ENCODE measurements at places on chromosomes 12 and 14.

- peak; percentile 58 for DNase-seq
These were observed 2.9 kb upstream of the B3GNT4 start for GRCh38 chr12:122200541-122201175.

GRCh38 chr14:68616221-68616902, 176.5 kb downstream of the ZFP36L1 start:
- DNase-seq: no peak

DNA sequence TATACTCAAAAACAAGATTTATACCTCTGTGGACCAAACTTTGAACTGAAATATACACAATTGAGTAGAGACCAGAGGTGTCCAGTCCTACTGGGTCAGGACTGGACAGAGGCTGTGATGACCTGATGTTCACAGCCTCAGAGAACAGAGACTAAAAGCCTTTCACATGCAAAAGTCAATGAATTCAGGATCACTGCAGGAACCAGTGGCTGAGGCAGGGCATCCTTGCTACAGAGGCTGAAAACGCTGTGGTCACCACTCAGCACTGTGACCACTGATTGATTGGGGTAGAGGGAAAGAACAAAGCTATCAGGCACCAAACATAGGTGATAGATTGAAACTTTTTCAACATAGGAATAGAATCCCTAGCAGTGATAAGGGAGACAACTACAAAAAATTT, 25.1 kb downstream of the GRIP1 start:
- peak; percentile 42 for DNase-seq

DNA sequence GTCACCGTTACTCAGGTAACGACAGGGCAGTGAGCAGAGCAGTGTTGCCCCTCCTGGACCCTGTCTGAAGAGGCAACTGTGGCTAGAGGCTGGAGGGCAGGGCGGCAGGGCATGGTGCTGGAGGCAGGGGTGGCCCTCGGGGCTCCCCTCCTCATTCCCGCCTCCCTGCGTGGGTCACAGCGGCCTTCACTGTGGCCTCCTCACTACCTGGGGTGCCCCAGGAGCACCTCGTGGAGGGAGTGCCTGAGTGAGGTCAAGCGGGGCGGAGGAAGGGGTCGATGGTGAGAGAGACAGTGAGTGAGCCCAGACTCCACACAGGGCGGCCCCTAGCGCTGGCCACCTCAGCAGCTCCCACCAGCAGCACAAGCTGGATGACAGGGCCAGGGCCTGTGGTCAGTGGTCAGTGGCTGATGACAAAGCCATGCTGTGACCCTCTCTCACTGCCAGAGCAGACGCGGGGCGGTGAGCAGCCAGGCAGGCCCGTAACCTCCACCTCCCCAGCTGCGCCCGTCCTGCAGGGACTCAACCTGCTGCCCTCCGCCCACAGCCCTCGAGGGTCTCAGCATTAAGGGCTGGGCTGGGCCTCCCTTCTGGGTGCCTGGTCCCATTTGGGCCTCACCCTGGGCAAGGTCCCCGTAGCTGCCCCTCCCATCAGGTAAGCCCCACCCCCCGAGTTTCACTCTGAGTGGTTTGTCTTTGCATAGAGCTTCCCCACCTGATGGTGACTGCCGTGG, 17.8 kb downstream of the GPR132 start:
- no peak for DNase-seq

DNA sequence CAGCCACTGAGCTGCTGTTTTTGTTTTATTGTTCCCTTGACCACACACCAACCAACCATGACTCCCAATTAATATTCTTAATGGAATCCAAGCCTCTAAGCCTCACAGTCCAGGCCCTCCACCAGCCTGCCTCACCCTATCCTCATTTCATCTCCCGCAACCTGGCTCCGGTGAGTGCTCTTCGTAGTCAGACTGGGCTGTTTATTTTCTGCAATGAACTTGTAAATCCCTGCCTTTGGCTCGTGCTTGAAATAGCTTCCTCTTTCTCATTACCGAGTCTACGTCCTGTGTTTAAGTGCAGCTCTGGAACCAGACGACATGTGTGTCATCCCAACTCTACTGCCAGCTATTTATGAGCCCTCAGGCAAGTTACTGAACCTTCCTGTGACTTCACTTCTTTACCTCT, 12.4 kb upstream of the ETFBKMT start:
- DNase-seq: no peak

DNA sequence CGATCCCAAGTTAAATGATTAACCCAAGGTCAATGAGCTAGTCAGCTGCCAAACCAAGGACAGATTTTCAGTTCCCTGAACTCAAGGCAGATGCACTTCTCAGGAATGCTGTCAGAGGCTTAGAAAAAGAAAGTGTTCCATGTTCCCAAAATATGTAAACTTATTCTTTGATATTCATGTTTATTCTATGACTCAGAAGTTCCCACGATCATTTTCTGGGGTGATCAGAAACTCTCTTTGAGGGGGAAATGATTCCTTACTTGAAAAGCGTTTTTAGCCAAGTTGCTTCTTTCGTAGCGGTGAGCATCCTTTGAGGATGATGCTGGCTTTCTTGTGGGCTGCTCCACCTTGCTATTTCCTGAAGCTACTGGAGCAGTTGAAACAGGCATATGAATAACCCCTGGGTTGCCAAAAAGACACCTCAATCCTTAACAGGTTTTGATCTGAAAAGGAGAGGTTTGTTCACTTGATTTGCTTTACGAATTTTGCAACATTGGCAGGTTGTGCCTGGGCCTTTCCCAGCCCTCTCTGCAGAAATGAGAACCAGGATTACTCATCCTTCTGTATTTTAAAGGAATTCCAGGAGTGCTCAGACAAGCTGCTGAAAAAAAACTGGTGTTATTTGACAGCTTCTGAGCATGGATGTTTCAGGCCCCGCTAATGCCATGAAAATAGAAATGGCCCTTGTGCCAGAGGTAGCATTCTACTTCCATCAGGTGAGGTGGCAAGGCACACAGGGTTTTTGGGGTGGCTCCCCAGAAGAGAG, 121.4 kb upstream of the HIF1A start:
- DNase-seq: no peak

DNA sequence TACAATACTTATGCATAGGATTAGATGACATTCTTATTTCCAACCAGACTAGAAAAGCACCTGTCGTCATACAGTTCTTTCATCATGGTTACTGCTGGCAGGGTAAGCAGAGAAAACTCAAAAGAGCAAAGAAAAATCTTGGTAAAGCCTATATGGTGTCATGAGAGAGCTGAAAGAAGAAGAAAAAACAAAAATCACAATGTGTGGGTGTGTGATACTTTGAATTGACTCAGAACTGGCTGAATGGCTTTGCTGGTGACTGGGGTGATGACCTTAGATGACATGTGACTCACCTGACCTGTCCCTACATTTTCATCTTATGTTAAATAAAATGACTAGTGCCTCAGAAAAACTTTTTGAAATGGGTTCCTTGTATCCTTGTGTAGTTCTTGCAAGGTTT, 278.1 kb upstream of the LMO3 start:
- no peak for DNase-seq

DNA sequence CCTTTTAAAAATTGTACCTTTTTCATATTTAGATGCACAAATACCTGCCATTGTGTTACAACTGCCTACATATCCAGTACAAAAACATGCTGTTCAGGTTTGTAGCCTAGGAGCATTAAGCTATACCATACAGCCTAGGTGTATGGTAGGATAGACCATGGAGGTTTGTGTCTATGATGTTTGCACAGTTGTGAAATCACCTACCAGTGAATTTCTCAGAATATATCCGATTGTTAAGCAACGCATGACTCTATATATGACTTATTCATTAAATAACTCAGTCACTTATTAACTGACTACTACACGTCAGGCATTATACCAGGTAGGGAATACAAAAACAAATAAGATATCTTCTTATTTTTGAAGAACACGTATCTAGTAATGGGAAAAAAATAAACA, 26.2 kb upstream of the ETNK1 start:
- DNase-seq: no peak

- peak; percentile 87 for DNase-seq
These were observed 1.9 kb upstream of the BAZ2A start for GRCh38 chr12:56631790-56632700.

GRCh38 chr12:127209318-127209717, 1057.7 kb upstream of the TMEM132C start:
- no peak for DNase-seq

DNA sequence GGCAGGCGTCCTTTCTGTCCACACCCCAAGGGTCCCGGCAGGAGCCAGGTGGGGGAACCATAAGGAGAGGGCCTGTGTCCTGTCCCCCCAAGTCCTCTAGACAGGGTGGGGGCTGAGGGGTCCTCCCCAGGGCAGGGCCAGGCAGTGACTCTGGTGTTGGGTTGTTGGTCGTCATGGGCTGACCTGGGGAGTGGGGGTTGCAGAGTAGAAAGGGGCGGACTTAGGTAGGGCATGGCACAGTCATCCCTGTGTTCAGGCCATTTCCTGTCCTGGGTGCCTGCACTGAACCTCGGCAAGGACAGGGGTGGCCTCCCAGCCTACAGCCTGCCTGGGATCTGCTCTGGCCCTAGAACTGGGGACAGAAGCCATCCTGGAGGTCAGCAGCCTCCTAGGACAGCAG, 356.2 kb downstream of the TMEM121 start:
- DNase-seq: no peak

DNA sequence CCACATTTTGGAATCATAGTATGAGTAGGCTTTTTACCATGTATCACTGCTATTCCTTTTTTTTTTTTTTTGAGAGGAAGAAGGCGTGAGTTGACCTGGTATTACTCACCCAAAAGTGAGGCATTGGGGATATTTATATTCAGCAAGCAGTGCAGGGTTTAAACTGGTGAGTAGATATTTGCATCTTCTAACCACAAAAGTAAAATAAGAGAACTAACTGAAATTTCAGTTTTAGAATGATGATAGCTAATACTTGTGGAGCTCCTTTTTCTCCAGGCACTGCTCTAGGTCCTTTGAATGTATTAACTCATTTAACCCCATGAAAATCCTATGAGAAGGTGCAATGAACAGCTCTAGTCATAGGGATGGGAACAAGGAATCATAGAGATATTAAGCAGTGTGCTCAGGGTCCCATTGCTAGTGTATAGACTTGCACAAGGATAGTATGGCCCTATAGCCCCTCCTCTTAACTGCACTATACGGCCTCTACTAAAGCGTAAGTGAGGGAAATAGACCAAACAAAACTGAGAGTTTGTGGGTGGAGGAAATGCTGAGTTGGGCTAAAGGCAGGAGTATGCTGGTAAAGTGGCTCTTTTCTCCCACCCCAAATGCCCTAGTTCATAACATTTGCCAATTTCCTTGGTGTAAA, 104.3 kb upstream of the MAX start:
- DNase-seq: no peak

- no peak for DNase-seq
These were observed 33.0 kb downstream of the CDKL1 start for GRCh38 chr14:50363714-50364111.

GRCh38 chr14:104937161-104937560, 12.5 kb downstream of the PLD4 start:
- no peak for DNase-seq

GRCh38 chr12:5984873-5985272, 39.8 kb upstream of the ANO2 start:
- DNase-seq: no peak

DNA sequence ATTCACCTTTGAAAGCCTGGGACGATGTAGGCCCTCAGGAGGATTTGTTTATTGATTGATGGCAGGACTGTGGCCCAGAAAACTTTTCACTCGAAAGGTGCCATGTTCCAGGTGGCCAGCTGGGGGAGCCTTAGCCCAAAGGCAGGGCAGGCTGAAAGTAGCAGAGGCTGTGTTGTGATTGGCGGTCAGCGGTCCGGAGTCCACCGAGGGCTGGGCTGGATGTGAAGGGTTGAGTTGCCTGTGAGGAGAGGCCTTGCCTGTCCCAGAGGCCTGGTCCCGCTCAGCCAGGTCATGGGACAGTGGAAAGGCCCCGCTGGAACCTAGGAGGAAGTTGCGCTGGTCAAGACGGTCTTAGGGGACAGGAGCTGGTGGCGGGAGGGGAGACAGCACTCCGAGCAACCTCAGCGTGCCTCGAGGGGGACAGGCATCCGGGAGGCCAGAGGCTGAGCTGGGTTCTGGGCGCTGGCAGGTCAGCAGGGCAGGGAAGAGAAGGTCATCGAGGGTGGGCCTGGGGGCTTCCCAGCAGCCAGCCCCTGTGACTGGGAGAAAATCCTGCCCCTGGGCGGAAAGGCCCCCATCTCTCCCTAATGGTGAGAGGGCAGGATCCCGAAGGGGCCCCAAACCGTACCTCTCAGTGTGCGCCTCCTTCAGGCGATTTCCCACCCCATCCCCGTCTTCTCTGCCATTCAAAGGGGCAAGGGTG, 26.3 kb downstream of the CMA1 start:
- DNase-seq: peak; percentile 98

GRCh38 chr14:91830777-91831176, 36.6 kb downstream of the TC2N start:
- DNase-seq: peak; percentile 36

DNA sequence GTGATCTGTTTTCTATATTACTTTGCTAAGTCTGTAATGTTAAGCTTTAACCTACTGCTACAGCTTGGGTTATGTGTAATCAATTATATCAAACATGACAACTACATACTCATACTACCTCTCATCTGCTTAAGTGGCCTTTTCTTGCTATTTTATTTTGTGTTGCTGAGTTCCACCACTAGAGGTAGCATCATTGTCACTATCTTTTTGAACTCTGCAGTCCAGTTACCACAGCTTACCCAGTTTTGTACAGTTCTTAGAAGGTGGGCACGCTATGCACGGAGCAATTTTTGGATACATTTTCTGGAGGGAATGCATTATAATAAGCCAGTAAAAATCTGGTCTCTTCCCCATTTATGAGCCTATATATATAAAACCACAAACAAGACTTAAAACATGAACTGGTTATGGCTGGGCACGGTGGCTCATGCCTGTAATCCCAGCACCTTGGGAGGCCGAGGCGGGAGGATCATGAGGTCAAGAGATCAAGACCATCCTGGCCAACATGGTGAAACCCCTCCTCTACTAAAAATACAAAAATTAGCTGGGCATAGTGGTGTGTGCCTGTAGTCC, 48.5 kb downstream of the SAV1 start:
- peak; percentile 30 for DNase-seq

DNA sequence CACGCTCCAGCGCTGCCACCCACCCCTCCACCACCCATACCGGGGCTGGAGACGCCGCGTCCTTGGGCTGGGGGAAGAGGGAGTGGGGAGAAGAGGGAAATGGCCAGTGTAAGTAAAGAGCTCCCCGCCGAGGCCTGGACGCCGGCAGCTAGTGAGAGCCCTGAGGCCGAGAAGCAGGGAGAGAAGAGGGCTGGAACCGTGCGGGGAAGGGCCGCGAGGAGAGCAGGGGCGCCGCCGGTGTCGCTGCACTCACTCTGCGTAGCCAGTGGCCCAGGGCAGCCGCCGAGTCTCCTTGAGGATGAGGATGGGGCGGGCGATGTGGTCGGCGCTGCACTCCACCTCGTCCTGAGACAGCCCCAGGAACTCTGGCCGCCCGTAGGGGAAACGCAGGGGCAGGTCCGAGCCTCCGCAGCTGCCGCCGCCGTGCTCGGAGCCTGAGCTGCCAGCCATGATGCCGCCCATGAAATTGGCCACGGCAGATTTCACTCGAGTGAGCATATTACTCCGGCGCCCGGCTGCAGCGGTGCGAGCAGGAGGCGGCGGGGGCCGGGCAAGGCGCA, 631 bp downstream of the PPM1H start:
- DNase-seq: peak; percentile 66

- DNase-seq: no peak
These were observed 15.0 kb downstream of the ZFYVE21 start for GRCh38 chr14:103730490-103731035.

- peak; percentile 19 for DNase-seq
These were observed 553 bp downstream of the CNPY2 start for GRCh38 chr12:56315249-56315621.

GRCh38 chr14:50469982-50470381, 62.4 kb downstream of the MAP4K5 start:
- peak; percentile 15 for DNase-seq

Measured in iPS-NIHi11 (cell line).